ENCODE measurements at places on chromosomes 13 and 19.
A peak's percentile ranks its signal among the peaks of the same experiment; 100 is the strongest.

DNA sequence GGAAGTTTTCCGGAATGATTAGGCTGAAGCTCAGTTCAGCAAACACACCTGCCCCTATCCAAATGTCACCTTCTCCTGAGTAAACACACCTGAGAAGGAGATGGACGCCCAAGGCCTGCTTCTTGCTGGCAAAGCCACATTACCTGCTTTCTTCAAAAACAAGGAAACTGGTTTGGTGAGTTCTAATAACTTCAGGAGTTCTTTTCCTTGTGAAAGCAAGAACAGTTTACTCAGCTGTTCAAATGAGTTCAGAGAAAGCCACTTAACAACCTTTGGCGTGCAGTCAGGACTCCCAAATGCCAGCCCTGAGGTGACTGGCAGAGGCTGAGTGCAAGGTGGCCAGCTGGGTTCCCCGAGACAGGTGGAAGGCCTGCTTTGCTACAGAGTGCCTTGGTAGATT, 160.5 kb downstream of the STK24 start:
- no peak for DNase-seq

GRCh38 chr13:38090913-38091312, 221.3 kb upstream of the TRPC4 start:
- DNase-seq: no peak

- DNase-seq: peak; percentile 66
Observed at GRCh38 chr19:1248139-1248785, at the start of gene MIDN. TSS of gene MIDN (plus strand) at chr19:1248583. CDS start at chr19:1250297, 1,714 bp downstream.

- no peak for DNase-seq
Observed at GRCh38 chr13:40408602-40409001, 257.8 kb downstream of the FOXO1 start.

- DNase-seq: no peak
Observed at GRCh38 chr13:105670179-105670990, 865.1 kb downstream of the EFNB2 start.
